Ovary (tissue), 10 donors: ENCODE measurements at places on chromosomes 13 and 19. TPM values are rescaled to one million over a fixed set of nuclear protein-coding genes. Genes with fewer than 3 reads are reported as not detected.

DNA sequence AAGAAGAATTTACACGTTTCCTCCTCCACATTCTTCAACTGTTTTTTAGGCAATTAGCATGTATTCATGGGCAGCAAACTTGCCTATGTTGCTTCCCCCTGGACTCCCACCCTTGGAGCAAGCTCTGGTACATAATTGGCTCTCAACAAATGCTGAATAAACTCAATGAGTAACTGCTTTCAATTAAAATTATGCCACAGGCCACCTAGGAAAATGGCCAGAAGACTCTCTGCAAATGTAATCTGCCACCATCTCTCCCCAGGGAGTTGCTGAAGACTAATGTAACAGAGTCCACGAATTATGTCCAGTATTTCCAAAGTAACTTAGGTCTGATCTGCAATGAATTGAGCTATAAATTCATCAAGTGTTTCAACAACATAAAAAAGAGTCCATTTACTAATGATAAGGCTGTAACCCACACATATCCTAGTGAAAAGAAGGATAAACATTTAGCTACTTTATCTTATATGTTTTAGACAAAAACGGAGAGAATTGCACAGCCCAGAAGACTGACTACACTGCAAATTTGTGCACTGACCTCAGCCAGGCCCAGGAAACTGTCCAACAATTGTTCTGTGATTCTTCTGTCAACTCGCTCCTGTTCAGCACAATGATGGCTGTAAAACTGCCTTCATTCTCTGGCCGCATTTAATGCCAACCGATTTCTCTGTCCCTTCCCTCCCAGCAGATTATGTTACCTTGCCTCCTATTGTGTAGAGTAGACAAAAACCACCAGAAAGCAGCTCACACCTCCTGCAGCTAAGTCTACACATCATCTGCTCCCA is 808.6 kb upstream of the ARGLU1 start:
- DNase-seq: no peak

- DNase-seq: no peak
Measured at GRCh38 chr19:45451131-45451849, 16.5 kb upstream of the FOSB start.

GRCh38 chr13:70338609-70339008 is 230.4 kb upstream of the KLHL1 start:
- DNase-seq: no peak

DNA sequence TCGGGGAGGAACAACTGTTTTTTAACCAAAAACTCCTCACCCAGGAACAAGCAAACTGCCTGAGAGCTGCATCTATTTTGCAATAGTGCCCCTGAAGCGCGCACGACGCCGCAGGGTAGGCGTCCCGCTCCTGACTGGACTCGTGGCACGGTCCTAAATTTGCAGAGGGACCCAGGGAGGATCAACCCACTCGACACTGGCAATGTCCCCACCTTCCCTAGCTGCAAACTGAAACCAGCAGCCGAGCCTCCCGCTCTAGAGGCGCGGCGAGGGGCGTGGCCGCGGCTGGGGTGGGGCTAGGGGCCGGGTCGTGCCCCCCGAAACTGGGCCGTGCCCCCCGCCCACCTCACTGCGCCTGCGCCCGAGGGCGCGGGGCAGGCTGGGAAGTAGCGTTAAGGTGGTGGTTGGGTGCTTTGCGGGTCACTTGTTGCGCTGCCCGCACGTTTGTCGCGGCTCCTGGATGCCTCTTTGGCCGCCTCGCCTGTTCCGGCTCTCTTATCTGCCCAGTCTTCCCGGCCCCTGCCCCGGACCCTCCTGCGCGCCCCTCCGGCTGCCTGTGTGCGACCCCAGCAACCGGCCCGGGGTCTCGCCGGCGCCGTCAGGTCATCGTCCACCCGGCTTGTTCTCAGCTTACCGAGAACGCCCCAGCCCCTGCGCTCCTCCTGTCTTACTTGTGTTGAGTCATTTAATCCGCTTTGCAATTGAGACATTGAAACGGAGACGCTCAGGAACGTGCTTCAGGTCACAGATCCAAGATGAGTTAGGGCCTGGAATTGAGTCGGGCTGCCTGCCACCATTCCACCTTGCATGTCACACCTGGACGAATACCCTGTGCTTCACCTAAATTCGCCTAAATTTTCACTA is 37.9 kb upstream of the LSM14A start:
- DNase-seq: peak; percentile 81

- no peak for DNase-seq
Measured at GRCh38 chr19:29491995-29492577, 33.7 kb upstream of the VSTM2B start.

DNA sequence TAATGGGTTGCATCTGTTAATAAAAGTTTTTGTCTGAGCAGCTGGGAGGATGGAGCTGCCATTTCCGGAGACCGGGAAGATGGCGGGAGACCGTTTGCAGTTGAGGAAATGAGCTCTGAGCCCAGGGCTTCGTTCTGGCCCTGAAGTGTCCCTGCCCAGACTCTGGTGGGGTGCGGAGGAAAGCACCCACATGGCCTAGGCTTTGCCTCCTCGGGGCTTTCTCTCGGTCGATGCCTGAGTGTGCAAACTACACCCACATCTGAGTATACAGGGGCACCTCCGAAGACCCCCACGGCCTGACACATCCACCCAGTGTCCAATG is 15.6 kb upstream of the NANOS3 start:
- DNase-seq: no peak

DNA sequence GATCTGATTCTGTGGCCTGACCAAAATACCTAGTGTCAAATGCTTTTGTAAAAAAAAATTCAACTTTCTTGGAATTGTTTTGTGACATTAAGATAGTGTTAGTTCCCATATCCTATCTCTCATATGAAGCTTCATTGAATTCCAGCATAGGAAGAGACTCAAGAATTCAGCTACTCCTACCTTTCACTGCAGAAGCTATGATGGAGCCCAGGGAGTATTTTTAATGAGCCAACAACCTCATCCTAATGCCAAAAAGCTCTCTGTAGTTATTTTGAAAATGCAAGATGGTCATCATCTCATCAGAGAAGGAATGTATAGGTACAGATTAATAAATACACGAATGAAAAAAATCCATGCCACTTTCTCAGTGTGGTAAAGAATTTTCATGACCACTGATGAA is 431.2 kb upstream of the SGCG start:
- DNase-seq: no peak

DNA sequence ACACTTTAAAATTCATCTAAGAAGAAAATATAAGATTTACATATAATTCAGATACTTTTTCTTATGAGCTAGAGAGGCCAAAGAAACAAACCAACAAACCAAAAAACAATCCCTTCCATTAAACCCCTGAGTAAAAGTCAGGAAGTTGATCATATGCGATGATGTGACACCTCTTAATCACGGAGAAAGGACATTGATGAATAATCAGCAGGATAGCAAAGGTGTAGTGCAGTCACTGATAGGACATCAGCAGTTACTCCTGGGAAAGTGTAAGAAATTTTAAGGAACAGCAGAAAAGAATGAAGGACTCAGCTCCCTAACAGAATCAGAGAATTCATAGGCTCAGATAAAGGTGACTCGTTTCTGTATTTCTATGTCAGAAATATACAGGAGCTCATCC is 202.4 kb upstream of the EDNRB start:
- DNase-seq: no peak

Gene C19orf67
- not detected for total RNA-seq

Gene CD22
- total RNA-seq: 87.2 TPM
